Activated CD4-positive, alpha-beta T cell treated with anti-CD3 and anti-CD28 coated beads, Interleukin-2, amount 10 ng/mL, durations not matched to agents 24 days and 14 days (primary cell): ENCODE measurements at places on chromosomes 4 and X. TPM values are rescaled to one million over a fixed set of nuclear protein-coding genes. Genes with fewer than 3 reads are reported as not detected.

DNA sequence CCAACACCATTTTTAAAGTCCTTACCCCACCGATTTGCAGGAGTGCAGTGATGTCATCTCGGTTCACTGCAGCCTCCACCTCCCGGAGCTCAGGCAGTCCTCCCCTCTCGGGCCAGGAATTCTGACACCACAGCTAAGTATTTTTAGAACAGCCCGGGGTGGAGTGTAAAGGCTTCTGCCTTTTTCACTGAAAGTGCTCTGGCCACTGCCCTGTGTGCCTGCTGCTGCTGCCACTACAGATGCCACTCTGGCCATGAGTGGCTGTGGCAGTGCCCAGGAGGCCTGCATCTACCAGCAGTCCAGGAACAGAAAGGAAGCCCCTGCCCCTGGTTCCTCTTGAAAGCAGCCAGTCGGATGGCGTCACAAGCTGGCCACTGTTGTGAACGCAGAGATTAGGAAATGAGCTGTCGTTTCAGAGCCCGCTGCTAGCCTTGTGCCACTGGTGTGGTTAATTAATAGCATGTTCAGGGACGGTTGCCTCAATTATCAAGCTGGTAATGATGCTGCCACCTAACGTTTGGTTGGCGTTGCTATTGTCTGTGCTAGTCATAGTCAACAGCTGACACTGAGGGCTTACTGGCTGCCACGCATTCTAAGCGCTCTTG is 23.6 kb upstream of the TBC1D14 start:
- peaks cover 25% of the 10 kb centered on the region for H3K36me3 ChIP-seq
- no peak overlapping the region for H3K27ac ChIP-seq
- DNase-seq: no peak
- no peaks in the 10 kb centered on the region for H3K27me3 ChIP-seq

DNA sequence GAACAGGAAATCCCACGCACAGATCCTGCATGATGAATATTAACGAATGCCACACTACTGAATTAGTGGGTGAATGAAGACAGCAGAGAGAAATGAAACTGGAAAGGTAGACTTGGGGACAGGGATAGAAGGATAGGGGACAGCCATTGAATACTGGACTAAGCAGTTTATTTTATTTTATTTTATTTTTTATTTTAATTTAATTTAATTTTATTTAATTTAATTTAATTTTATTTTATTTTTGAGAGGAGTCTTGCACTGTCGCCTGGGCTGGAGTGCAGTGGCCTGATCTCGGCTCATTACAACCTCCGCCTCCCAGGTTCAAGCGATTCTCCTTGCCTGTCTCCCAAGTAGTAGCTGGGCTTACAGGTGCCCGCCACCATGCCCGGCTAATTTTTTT is 385.2 kb downstream of the GPAT3 start:
- no peaks in the 10 kb centered on the region for H3K36me3 ChIP-seq
- H3K4me1 ChIP-seq: no peaks in the 10 kb centered on the region
- no peaks in the 10 kb centered on the region for H3K27me3 ChIP-seq

- H3K27ac ChIP-seq: no peak overlapping the region
- no peak for DNase-seq
- H3K4me3 ChIP-seq: no peak overlapping the region
These were observed 932.1 kb upstream of the SLIT2 start for GRCh38 chr4:19319607-19320006.

GRCh38 chrX:131735127-131735526 is 191.3 kb downstream of the OR13H1 start:
- no peaks in the 10 kb centered on the region for H3K4me1 ChIP-seq
- no peak for DNase-seq

DNA sequence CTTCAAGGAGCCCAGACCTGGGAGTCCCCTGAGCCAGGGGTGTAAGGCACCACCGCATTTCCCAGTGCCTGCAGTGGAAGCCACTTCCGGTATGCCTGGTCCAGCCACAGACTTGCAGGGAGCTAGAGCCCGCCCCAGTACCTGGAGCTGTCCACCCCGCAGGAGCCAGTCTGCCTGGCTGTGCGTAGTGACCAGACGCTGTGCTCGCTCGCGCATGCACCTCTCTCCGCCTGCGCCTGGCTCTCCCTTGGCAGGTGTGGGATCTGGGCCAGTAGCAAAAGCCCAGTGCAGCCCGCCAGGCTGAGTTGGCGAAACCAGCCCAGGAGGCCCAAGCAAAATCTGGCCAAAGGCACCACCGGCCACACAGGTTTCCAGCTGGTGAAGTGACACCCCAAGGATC is 973.7 kb upstream of the AGA start:
- no peak for DNase-seq
- no peaks in the 10 kb centered on the region for H3K27me3 ChIP-seq
- no peaks in the 10 kb centered on the region for H3K4me1 ChIP-seq
- H3K4me3 ChIP-seq: no peak overlapping the region
- no peak overlapping the region for H3K27ac ChIP-seq

DNA sequence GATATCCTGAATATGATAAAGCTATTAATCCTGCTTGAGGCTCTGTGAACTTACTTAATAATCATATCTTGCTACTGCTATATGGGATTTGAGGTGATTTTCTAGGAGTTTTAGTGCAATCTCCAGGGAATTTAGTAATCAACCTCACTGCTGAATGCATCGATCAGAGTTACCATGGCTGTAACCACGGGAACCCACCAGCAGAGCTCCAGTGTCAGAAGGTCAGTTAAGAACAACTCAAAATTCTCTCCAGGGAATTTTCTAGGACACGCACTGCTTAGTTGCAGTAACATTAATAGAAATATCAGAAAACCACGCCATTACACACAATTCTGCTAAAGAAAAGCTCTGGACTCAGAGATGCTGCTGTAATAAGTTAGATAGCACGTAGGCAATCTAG is 1477.2 kb upstream of the TENM3 start:
- no peak overlapping the region for H3K27ac ChIP-seq
- no peak for DNase-seq
- H3K4me1 ChIP-seq: no peaks in the 10 kb centered on the region
- no peaks in the 10 kb centered on the region for H3K36me3 ChIP-seq

DNA sequence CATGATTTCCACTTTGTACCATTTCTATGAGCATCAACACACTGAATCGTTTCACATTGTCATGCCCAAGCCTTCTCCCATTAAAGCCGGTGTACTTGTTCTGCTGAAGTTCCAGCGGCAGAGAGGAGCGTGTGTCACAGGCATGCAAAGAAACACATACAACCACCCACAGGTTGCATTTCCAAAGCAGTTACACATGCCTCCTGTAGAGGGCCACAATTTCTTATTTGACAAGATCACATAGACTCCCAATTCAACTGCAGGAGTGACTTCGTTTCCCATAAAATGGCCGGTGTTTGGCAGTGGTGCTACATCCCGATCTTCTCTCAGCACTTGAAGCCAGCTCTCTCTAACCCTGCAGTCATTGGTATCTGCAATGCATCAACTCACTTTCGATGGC is 992.6 kb downstream of the NLGN4X start:
- H3K27me3 ChIP-seq: no peaks in the 10 kb centered on the region
- H3K27ac ChIP-seq: no peak overlapping the region
- no peak overlapping the region for H3K4me3 ChIP-seq

- no peak overlapping the region for H3K4me3 ChIP-seq
- H3K4me1 ChIP-seq: no peaks in the 10 kb centered on the region
- DNase-seq: no peak
- H3K27ac ChIP-seq: no peak overlapping the region
- H3K36me3 ChIP-seq: no peaks in the 10 kb centered on the region
These were observed 561.1 kb upstream of the SMIM31 start for GRCh38 chr4:164192844-164193243.

DNA sequence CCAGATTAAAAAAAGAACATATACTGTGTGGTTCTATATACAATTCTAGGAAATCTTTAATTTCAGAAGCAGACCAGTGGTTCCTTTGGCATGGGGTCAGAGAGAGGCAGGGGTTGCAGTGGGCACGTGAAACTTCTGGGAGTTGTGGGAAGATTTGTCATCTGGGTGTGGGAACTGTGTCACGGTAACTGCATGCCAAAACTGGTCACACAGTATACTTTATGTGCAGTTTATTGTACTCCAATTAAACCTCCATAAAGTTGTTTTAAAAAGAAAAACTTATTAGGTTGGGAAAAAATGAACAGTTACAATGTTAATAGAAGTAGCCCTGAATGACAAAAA is 26.7 kb upstream of the STS start:
- no peaks in the 10 kb centered on the region for H3K27me3 ChIP-seq
- H3K4me3 ChIP-seq: no peak overlapping the region
- H3K4me1 ChIP-seq: no peaks in the 10 kb centered on the region
- H3K27ac ChIP-seq: no peak overlapping the region
- H3K36me3 ChIP-seq: peaks cover 8% of the 10 kb centered on the region

- no peak overlapping the region for H3K4me3 ChIP-seq
- H3K4me1 ChIP-seq: peaks cover 4% of the 10 kb centered on the region
- H3K27ac ChIP-seq: no peak overlapping the region
- H3K27me3 ChIP-seq: peaks cover 37% of the 10 kb centered on the region
- DNase-seq: no peak
These were observed 204.8 kb downstream of the CFAP299 start for GRCh38 chr4:80540349-80540748.

DNA sequence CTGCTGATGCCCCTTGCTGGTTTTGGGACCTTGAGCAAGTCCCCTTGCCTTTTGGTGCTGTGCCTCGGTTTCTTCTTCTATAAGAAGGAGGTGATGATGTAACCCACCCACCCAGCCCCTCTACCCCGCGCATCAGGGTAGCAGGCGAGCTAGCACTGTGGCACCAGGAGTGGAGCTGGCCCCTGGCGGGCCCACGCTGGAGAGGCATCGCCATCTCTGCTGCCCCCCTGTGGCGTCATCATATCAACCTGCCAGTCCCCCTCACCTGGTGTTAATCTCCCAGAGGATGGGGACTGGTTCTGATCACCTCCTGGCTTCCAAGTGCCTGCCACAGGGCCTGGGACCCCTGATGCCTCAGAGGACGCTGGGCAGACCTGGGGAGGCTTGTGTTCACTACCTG is 6.3 kb upstream of the SORCS2 start:
- H3K4me3 ChIP-seq: no peak overlapping the region
- H3K36me3 ChIP-seq: no peaks in the 10 kb centered on the region
- H3K27me3 ChIP-seq: peaks cover 20% of the 10 kb centered on the region

The EIF4E gene
- 151 and 156 TPM in 2 replicates for total RNA-seq

The USP27X gene
- 1.6 and 2.4 TPM in 2 replicates for total RNA-seq

The BMPR1B gene
- total RNA-seq: not detected in 2 replicates

The GABRA4 gene
- total RNA-seq: not detected in 2 replicates

The PNMA3 gene
- 0.90 and 1.1 TPM in 2 replicates for total RNA-seq
